Tibial artery (tissue), 4 donors: ENCODE measurements at places on chromosomes 12 and 14.

DNA sequence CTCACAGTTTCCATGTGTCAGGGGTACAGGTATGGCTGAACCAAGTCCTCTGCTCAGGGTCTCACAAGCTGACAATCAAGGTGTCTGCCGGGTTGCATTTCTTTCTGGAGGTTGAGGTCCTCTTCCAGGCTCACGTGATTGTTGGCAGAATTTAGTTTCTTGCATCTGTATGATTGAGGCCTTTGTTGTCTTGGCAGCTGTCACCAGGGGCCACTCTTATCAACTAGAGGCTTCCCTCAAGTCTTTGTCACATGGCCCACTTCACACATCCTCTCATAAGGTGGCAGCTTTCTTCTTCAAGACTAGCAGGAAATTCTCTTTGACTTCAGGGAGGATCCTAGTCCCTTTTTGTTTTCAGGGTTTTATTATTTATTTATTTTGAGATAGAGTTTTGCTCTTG, 46.0 kb upstream of the FOS start:
- no peak for DNase-seq

DNA sequence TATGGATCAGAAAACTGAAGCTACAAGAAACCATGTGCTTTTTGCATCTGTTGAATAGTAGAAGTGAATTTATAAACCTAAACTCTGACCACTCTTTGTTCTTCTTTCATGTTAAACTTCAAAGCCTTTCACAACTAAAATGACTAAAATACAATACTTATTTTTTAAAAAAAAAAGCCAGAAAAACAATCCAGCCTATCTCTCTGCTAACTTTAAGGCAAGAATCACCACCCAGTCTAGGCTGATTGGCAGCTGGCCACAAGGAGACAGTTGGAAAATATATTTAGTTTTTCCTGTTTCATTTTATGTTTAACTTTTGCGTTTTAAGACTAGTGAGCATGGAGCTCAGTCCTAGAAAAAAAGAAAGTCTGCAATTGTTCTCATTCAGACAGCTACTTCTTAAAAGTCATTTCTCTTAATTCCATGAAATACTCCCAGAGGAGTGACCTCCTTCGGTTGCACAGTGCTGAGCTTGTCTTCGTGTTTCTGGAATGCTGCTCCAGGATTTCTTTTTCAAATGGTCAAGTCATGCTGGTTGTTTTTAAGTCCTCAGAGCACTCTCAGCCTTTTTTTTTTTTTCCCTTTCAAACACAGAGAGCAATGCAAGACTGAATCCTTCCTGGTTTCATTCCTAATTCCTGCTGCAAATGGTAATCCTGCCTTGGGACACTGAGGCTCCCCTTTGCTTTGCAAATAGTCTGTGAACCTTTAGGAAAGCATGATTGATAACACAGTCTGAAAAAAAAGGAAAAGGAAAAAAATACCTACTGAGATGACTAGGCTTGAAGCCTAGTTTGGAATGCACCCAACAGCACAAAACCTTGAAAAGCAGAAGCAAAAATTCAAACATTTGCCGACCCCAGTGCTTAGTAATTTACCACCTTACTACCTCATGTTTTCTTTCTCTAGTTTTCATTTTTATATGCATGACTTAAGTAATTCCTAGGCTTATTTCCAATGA, 233.3 kb upstream of the DAAM1 start:
- DNase-seq: no peak

DNA sequence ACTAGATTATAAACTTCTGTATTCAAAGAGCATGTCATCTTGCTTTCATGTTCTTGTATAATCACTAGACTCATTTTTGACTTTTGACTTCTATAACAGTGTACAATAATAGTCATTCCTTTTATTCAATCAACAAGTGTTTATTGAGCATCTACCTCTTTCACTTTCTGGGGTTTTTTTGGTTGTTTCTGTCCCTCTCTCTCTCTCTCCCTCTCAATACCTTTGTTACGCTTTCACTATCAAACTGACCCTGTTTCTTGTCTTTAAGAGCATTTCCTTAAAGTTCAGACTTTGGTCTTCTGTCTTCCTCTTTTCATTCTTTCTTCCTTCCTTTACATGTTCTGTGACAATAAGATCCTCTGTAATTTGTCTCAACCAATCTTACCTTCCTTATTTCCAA, 49.5 kb downstream of the GPR137C start:
- no peak for DNase-seq

- no peak for DNase-seq
These were observed 59.4 kb upstream of the TUNAR start for GRCh38 chr14:95817271-95817670.

DNA sequence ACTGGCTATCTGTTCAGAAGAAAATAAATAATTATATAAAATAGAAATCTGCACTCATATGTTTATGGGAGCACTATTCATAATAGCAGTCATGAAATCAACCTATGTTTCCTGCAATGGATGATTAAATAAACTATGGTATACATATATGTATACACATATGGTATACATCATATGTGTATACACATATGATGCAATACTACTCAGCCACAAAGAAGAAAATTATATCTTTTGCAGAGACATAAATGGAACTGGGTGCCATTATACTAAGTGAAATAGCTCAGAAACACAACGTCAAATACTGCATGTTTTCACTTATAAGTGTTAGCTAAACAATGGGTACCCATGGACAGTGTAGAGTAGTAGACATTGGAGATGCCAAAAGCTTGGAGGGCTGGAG, 381.2 kb upstream of the LRFN5 start:
- DNase-seq: no peak

GRCh38 chr14:99316281-99317163, 44.5 kb upstream of the BCL11B start:
- no peak for DNase-seq

DNA sequence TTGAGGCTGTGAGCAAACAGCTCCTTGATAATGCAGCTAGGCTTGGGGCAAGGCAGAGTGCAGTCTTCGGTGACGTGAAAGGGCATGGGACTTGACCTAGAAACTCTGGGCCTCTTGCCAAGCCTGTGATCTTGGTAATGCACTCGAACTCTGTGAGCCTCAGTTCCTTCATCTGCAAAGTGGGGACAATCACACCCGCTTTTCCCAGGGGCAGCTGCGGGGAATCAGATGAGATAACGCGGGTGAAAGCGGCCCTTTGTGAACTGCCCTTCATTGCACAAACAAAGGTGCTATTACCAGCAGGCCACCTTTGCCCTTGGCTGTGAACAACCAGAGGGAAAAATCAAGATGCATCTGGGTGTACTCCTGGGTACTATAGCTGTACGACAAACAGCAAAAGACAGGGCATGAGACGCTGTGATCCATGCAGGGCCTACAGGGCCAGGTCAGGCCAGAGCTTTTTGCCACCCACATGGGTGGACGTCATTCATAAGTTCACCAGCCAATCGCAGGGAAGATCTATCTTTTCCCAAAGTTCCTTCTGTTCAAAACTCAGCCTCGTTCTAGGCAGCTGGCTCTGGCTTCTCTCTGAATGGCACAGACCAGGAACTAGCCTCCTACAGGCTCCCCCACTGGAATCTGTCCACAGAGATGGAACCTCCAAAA, 3.2 kb downstream of the MSI1 start:
- DNase-seq: no peak

- DNase-seq: no peak
These were observed 1324.7 kb downstream of the AACS start for GRCh38 chr12:126389961-126390360.

DNA sequence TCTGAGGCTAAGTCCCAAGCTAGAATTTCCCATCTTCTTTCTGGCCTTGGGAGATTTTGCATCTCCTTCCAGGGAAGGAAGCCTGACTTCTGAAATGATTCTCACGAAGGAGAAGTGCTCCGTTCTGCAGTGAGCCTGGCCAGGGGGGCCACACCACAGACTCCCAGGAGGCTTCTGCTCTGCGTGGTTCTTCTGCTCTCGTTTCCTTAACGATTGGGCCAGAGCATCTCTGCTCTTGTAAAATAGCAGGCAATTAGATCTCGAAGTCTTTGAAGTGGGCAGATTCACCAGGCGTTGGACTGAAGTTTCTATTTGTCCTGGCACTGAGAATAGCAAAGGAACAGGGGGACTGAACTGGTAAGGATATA, 6.7 kb upstream of the BATF start:
- no peak for DNase-seq

- DNase-seq: no peak
These were observed 10.7 kb upstream of the RTRAF start for GRCh38 chr14:51978681-51979085.

GRCh38 chr12:27467641-27468040, 21.1 kb downstream of the SMCO2 start:
- no peak for DNase-seq

DNA sequence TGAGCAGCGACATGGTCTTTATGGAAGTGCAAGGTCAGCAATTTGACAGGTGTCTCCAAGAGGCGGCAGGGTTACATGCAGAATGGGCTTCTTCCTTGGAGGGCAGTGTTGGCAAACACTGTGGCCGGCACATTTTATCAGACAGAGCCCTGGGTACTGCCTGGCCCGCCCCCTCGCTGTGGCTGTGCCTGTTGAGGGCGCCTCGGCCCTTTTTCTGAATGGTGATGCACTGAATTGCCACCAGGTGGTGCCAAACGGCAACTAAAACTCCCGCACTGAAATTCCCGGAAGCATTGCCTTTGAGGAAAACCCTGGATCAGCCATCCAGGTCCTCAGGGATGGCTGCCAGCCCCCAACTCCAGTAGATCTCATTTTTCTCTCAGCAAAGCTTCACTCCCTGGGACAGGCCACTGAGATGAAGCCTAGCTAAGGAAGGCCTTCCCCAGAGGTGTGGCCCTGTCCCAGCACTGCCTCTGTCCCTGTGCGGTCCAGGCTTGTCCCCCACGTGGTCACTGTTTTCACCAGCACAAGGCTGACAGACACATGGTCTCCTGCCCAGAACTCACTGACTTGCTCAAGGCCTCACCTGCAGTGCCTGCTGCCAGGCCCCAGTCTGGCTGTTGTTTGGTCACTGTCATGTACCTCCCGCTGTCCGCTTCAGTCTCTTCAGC, 73.6 kb downstream of the TESC start:
- DNase-seq: peak; percentile 55

GRCh38 chr12:110224379-110225304, 56.4 kb upstream of the ATP2A2 start:
- DNase-seq: peak; percentile 64

- no peak for DNase-seq
These were observed 141.6 kb downstream of the GLT1D1 start for GRCh38 chr12:128994856-128995255.

DNA sequence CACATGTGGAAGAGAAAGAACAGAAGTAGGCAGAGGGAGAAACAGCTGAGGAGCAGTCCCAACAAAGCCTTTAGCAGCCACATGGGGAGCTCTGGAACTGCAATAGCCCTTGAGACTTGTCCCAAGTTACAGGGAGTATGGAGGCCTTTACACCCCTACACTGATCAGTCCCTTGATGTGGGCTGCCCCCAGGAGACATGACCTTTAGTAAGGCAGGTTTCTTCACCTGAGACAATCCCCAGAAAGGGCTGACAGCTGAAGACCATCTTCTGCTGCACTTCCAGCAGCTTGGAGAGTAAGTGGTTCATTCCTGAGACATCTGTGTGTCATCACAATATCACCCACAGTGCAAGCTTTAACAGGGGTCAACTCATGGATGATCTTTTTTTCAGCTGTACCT, 8.6 kb upstream of the SNAPC1 start:
- DNase-seq: no peak

- DNase-seq: no peak
These were observed 47.8 kb downstream of the SLC25A21 start for GRCh38 chr14:37124614-37125013.

GRCh38 chr12:53975064-53975471, 314 bp upstream of the HOTAIR start:
- DNase-seq: no peak

DNA sequence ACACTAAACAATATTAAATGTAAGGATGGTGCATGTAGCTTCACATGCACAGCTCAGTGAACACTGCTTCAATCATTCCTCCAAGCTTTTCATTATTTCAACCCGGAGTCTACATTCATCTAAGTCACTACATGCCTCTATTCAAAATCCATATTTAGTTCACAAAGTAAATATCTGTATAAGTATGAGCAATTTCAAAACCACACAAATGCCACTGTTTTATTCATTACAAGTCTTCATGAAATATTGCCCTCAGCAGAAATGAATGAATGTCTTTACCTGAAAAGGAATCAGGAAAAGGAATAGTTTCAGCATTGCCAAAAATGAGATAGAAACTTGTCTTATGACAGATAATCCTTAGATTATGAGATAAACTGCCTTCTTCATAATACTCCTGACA, 149.4 kb downstream of the SLC38A4 start:
- no peak for DNase-seq

DNA sequence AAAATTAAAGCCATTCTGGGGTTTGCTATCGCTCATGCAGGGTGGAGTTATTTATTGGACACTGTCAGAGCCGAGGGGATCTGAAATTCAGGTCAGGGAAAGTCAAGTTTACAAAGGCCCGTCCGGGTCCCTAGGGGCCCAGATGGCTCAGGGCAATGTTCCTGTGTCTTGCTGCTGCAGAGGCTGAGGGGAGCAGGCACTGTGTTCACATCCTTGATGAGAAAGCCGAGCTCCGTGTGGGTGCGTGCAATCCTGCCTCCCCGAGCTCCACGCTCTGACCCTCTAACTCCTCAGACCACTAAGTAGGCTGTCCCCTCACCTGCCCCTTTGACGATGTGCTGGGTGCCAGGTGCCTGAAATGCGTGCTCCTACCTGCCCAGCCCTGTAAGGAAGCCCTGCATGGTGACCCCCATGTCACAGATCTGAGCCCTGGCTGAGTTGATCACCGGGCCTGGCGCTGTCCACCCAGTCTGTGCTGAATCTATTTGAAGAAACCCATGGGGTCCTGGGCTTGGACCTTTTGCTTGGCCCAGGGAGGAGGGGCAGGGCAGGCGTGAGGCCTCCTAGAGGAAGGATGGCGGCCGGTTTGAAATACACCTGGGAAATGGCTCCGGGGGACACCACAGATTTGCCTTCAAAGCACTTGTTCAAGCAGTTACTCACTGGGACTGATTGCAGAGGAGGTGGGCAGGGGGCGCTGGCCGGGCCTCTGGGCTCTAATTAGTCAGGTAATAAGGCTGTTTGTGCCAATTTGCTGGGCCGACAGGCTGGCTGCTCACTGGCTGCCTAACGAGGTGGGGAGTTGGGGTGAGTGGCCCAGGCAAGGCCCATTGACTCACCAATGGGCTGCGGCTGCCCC, 204.3 kb downstream of the KIF26A start:
- DNase-seq: no peak

- no peak for DNase-seq
These were observed 183.5 kb downstream of the ADGRD1 start for GRCh38 chr12:131137009-131137835.

GRCh38 chr12:68303850-68304249, 28.3 kb downstream of the MDM1 start:
- DNase-seq: no peak

GRCh38 chr12:57240066-57240921, 10.7 kb downstream of the STAC3 start:
- DNase-seq: no peak

DNA sequence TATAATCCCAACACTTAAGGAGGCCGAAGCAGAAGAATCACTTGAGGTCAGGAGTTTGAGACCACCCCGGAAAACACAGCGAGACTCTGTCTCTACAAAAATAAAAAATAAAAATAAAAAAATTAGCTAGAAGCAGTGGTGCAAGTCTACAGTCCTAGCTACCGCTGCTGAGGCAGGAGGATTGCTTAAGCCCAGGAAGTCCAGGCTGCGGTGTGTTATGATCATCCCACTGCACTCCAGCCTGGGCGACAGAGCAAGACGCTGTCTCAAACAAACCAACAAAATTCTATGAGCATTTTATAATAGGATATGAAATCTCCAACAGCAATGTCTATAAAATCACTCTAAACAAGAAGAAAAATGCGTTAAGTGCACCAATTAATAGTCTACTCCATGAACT, 75.3 kb downstream of the PPP1R12A start:
- no peak for DNase-seq

GRCh38 chr14:38616959-38617358, 361.1 kb upstream of the CLEC14A start:
- DNase-seq: no peak
